ENCODE measurements at places on chromosomes 3 and 15.

DNA sequence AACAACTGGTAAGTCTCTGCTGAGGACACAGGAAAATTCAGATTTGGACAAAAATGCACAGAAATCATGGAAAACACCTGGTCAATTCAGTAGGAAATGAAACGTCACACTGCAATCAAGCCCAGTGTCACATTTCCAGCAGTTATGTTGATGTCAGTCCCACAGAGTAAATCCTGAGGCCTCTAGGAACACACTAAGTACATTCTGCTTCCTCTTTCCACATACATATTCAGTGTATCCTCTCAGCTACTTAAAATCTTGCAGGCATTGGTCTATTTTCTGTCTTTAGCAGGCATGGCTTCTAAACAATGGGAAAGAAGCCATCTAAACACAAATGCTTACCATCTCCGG lies 207.8 kb downstream of the PLCL2 start:
- DNase-seq, result no peak

GRCh38 chr3:166446291-166446690 lies 609.1 kb upstream of the BCHE start:
- no peak for DNase-seq

- DNase-seq, result no peak
Observed at GRCh38 chr3:137020315-137020714, 62.5 kb downstream of the IL20RB start.

DNA sequence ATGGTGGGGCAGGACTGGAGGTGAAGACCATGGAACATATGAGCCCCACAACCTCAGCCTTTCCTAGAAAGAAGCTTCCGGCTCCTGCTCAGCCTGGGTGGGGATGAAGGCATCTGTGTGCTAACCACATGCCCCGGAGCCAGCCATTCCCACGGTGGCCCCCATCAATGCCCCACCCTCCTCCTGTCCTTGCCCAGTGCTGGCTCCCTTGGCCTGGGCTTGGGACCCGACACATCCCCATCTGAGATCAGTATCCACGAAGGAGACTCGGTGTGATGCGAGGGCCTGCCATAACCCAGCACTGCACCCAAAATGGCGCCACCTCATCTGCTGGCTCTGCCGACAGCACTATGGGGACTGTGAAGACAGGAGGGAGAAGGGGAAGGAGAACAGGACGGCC lies 16.5 kb upstream of the PLXND1 start:
- DNase-seq, result no peak

DNA sequence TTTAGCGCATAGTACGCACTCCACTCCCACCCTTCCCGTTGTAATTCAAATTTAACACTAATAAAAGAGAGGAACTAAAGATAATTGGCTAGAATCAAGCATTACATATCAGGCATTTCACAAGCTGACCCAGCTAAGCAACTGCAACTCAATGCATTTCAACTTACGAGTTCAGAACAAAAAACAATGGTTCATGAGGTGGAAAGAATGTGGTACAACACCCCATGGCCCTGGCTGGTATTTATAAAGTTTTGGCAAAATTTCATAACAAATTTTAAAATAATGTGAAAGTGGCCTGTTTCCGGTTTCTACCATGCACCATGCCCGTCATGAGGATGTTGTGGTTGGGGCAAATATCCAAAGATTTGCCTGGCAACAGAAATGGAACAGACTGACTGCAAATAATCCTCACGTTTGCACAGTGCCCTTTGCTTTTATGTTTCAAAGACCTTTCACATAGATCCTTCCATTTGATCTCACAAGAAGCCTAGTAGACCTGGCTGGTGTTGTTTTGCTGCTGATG lies 455.3 kb upstream of the NR2F2 start:
- DNase-seq, result peak; percentile 44

- peak; percentile 92 for DNase-seq
Observed at GRCh38 chr3:138347960-138348753, at the start of gene MRAS. Gene MRAS (plus strand): TSS chr3:138348579. CDS start chr3:138372884, 24,305 bp downstream.

- no peak for DNase-seq
Observed at GRCh38 chr3:18765161-18765560, 340.0 kb upstream of the SATB1 start.

DNA sequence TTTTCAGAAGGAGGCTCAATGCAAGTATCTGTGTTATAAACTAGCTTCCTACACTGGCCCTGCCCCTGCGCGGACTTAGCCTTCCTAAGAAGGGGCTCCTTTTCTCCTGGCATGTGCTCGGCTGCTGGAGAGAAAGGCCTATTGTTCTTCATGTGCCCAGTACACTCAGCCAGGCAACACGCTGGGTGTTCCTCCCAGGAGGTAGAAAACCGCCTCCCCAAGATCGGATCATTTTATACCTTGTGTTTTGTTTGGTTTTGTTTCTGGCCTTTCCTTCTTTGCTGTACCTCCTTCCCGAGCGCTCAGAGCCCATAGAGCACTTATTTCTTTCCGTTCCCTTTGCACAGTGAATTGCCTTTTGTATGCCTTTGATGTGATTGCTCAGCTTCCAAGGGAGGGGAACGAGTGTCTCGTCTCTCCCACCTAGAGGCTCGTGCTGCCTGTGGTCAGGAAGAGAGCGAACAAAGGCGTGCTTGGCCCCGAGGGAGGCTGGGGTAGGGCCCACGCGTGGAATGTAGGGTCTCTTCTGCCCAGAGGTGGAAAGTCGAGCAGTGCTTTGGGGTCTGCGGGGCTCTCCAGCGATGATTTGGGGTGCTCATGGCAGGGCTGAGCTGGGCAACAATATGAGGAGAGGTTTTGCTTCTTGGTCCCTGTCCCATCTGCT lies 30.0 kb downstream of the CCNL1 start:
- no peak for DNase-seq

DNA sequence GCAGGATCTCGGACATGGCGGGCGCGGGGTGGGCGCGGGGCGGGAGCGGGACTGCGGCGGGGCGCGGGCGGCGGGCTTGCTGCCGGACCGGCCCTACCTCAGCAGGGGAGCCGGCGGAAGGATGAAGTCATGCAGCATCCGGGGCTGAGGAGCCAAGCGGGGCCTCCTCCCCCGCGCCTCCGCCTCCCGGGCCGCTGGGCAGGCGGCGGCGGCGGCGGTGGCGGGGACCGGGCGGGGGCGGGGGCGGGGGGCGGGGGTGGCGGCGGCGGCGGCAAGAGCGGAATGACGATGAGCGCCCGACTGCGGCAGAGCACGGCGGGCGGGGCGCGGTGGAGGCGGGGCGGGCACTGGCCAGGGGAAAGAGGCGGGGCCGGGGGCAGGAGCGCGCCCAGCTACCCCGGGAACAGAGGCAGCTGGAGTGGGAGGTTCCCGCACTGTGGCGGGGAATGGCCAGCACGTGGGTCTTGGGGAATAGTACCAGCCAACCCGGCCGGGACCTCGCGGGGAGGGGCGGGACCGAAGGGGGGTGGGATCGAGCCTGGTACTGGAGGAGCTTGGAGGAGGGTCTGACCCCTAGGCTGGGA lies at the start of gene CAMK2N2:
CAMK2N2 (minus strand) TSS at position 284 of the 584 bp plus-strand sequence; CDS start at position 16, 268 bp downstream.
- peak; percentile 83 for DNase-seq

- DNase-seq, result no peak
Observed at GRCh38 chr3:133999891-134000685, 29.6 kb downstream of the SLCO2A1 start.

DNA sequence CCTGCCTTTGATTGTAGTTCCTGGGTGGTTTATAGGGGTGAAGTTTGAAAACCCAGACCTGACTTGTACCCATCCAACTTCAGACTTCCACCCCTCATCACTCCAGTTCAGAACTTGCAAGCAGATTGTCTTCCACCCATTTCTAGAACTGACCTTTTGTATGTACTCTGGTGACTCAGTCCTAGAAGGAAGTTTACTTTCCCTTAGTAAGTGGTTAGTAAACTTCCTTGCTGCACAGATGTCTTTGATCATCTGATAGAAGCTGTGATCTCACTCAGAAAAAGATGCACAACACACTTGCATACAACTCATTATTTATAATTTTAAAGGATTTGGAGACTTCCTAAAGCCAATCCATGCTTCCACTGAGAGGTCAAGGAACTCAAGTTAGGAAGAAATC lies 368.0 kb downstream of the MFSD1 start:
- DNase-seq, result peak; percentile 60

GRCh38 chr3:196219194-196219969 lies 3.0 kb downstream of the SLC51A start:
- DNase-seq, result peak; percentile 90

- no peak for DNase-seq
Observed at GRCh38 chr3:80285388-80285787, 517.6 kb upstream of the ROBO1 start.

DNA sequence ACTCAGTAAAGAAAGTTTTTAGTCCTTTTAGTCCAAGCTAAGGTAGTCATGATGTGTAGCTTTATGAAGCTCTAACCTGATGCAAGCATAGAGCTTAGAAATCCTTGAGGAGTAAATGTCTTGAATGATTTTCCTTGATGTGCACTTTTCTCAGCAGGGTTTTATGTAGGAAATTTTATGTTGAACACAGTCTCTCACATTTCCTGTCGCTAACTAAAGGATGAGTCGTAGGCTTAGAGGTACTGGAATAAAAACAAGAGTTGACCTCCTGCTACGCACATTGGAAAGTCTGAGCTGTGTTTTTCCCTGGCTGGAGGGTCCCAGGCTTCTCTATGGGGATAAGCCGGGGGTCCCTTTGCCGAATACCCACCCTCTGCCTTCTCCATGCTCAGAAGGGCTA lies 34.7 kb upstream of the ZPLD1 start:
- no peak for DNase-seq

DNA sequence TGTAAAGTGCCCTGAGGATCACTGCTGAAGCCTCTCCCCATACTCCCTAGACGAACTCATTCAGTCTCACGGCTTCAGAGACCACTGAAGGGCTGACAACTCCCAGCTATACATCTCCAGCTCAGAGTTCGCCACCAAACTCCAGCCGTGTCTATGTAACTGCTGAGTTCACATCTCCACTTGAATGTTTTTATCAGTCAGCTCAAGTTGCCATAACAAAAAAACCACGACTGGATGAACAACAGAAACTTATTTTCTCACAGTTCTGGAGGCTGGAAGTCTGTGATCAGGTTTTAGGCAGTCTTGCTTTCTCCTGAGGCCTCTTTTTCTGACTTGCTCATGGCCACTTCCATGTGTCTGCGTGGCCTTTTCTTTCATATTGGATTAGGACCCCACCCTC lies 223.0 kb upstream of the LRRFIP2 start:
- no peak for DNase-seq

DNA sequence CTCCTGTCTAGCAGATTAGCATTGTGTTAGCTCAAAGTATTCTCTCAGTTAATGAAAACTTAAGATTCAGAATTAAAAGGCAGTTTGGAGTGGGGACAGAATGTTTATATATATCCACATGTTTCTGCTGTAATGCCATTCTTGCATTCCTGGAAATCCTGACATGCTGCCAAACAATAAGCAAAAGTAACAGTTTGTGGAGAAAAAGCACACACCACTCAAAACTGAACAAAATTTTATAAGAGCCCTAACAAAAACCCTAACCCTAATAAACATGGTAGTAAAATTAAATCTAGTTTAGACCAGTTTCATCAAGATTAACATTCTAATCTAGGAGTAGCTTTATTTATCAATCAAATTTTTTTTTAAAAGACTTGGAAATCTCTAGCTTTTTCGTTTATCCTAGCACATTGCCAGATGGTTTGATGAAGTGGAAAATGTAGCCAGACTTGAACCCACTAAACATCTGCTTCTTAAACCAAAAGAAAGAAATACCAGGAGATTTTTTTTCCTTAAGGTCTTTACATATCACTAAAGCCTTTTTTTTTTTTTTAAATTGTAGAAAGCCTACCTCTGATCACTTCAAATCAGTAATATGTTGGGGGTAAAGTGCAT lies 3.7 kb downstream of the TCAIM start:
- DNase-seq, result peak; percentile 17

DNA sequence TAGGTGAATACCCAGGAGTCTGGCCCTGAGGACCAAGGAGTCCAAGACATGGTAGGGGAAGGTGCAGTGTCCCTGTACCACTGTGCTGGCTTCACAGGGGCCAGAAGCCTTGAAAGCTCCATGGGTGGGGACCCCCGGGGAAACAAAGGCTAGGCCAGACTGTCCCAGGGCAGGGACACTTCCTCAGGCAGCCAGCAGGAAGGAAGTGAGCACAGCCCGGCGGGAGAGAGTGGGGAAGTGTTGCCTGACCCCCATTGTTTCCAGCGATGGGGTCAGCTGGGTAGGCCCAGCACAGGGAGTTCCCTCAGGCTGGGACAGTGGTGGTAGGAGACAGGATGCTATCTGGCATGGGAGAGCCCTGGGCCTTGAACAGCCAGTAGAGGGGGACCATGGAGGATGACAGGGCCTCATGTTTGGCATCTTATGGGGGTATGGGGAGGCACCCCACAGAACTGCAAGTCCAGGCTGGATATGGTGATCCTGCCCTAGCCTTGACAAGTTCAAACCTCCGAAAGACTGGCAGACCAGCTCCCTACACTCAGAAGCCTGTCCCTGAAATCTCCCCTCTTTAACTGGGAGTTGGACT lies 1.2 kb upstream of the HYAL2 start:
- no peak for DNase-seq

DNA sequence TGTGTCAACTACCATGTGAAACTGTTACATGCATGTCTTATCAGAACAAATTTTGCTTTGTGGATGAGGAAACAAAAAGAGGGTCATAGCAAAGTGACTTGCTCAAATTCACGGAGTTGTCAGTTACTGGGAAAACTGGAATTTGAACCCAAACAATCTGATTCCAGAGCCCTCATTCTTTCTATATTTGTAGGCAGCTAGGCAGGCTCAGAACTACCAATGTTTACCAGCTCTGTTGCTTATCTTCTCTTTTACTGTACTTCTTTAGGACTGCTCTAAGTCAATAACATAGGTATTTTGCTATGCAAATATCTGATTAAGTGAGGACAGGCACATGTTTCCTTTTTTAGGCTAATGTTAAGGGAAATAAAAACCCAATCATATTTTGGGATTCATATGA lies 450.5 kb downstream of the ZPLD1 start:
- no peak for DNase-seq

DNA sequence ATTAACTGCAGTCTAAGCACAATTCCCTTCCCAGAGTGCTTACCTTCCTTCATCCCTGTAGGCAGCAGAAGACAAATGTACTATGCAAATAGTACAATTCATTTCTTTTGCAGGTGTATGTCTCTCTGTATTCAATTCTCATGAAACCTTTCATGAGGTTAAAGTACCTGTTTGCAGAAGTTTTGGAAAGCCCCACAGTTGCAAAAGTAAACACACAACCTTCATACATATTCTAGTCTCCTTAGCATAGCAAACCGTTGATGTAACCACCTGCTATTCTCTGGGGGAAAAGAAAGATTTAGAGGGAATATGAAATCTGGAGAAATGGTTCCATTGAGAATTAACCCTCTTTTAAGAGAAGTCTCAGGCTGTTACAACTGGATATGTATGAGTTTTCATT lies 200.3 kb upstream of the SUCLG2 start:
- DNase-seq, result no peak

- no peak for DNase-seq
Observed at GRCh38 chr15:63474810-63475316, 29.5 kb upstream of the USP3 start.

- peak; percentile 43 for DNase-seq
Observed at GRCh38 chr15:65824941-65825544, 33.0 kb upstream of the DENND4A start.

DNA sequence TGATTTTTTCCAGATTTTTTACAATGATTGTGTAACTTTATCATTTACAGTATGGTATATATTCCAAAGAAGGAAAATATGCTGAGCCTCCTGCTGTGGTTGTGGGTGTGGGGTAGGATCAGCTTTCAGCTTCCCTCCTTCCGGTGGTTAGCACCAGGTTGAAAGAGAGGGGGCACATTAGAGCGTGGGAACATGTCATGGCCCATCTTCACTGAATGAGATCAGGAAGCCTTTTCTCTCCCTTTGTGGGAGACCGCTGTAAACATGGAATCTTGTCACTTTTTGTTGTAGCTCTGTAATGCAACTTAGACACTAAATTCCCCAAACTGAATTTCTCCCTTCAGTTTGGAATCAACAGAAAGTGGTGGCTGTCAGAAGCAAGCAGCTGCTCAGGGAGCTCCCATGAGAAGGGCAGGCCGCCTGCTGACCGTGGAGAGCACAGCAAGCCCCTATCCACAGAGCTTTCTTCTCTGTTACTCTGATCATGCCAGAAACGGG lies 86.7 kb upstream of the LIMD1 start:
- DNase-seq, result peak; percentile 42
